ENCODE measurements at places on chromosomes 13 and 19.

- H3K4me1 ChIP-seq = peaks cover 24% of the 10 kb centered on the region
- H3K27ac ChIP-seq = peak overlapping the region; percentile 51
- H3K4me3 ChIP-seq = peak overlapping the region; percentile 72
- no peaks in the 10 kb centered on the region for H3K36me3 ChIP-seq
- no peaks in the 10 kb centered on the region for H3K27me3 ChIP-seq
- no peak for DNase-seq
Measured at GRCh38 chr19:13975870-13976269, 23.6 kb downstream of the DCAF15 start.

DNA sequence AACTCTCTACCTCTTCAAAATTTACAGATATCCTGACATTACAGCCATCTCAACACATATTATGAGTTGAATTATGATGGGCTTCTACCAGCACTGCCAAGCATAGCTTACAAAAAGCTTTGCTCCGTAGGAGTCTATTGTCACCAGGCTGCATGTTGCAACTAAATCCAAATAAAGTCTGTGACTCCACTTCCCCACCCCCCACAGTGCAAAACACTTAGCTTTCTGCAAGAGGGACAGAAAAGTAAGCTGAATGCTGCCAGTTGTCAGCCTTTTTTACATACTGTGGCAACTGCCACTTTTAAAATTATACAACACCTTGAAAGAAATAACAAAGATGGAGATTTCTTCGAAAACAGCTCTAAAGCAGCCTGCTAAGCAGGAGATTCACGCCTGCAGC, 189.1 kb downstream of the FGF14 start:
- H3K27ac ChIP-seq = no peak overlapping the region
- no peak for DNase-seq
- no peaks in the 10 kb centered on the region for H3K4me1 ChIP-seq
- no peak overlapping the region for H3K4me3 ChIP-seq
- H3K36me3 ChIP-seq = no peaks in the 10 kb centered on the region
- H3K27me3 ChIP-seq = no peaks in the 10 kb centered on the region

- no peak overlapping the region for H3K4me3 ChIP-seq
- H3K27me3 ChIP-seq = peaks cover 4% of the 10 kb centered on the region
- no peaks in the 10 kb centered on the region for H3K36me3 ChIP-seq
- no peak for DNase-seq
Measured at GRCh38 chr19:45809643-45810159, 5.4 kb downstream of the RSPH6A start.

GRCh38 chr13:50989476-50989875, 79.9 kb downstream of the RNASEH2B start:
- no peak for DNase-seq
- H3K27ac ChIP-seq = peak overlapping the region; percentile 64
- H3K4me3 ChIP-seq = no peak overlapping the region
- peaks cover 26% of the 10 kb centered on the region for H3K4me1 ChIP-seq
- H3K36me3 ChIP-seq = no peaks in the 10 kb centered on the region

DNA sequence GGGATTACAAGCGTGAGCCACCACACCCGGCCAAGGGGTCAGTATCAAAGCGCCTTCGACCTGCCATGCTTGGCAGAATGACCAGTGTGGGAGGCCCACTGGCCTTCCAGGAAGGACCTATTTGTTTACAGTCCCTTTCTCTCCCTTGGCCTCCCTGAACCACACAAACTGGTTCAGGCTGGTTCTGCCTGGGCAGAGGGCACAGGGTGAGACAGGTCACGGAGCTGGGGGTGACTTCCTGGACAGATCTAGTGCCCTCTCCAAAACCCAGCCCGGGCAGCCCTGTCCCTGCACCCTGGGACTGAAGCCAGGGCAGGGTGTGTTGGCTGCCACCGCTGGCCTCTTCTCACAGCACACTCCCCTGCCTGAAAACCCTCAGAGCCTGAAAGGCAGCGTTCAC, 11.3 kb downstream of the PLEKHF1 start:
- H3K27ac ChIP-seq = no peak overlapping the region
- H3K36me3 ChIP-seq = no peaks in the 10 kb centered on the region
- H3K4me3 ChIP-seq = no peak overlapping the region
- DNase-seq = no peak
- no peaks in the 10 kb centered on the region for H3K27me3 ChIP-seq

DNA sequence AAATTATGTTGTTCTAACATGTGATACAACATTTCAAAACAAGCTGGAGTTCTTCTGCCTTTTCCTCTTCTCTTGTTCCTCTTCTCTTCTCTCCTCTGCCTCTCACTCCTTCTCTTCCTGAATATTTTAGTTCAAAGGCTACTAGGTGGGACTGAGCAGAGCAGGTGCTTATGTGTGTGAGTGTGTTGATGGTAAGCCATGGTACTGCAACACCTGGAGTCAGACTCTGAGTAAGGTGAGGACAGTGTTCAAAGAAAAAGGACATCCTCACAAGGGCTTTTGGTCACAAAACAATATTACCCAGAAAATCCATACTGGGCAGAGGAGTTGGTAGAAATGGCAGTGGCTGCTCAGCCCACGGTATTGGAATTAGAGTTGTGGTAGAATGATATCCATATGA, 1188.7 kb downstream of the SLITRK1 start:
- no peaks in the 10 kb centered on the region for H3K36me3 ChIP-seq
- H3K4me1 ChIP-seq = peaks cover 11% of the 10 kb centered on the region
- DNase-seq = no peak

DNA sequence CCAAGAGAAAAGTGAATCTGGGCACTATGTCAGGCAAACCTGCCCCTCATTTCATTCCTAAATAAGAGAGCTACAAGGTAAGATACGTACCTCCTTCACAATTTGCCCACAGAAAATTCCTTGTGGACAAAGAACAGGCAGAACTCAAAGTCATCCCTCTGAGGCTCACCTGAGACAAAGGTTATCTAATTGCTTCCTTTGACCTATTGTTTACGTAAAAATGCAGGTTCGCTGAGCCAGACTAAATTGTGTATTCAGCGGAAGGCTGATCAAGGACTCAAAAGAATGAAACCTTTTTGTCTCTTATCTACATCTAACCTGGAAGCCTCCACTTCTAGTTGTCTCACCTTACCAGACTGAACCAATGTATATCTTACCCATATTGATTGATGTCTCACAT, 213.3 kb downstream of the POSTN start:
- no peaks in the 10 kb centered on the region for H3K4me1 ChIP-seq
- H3K27ac ChIP-seq = no peak overlapping the region
- DNase-seq = no peak
- no peaks in the 10 kb centered on the region for H3K27me3 ChIP-seq

DNA sequence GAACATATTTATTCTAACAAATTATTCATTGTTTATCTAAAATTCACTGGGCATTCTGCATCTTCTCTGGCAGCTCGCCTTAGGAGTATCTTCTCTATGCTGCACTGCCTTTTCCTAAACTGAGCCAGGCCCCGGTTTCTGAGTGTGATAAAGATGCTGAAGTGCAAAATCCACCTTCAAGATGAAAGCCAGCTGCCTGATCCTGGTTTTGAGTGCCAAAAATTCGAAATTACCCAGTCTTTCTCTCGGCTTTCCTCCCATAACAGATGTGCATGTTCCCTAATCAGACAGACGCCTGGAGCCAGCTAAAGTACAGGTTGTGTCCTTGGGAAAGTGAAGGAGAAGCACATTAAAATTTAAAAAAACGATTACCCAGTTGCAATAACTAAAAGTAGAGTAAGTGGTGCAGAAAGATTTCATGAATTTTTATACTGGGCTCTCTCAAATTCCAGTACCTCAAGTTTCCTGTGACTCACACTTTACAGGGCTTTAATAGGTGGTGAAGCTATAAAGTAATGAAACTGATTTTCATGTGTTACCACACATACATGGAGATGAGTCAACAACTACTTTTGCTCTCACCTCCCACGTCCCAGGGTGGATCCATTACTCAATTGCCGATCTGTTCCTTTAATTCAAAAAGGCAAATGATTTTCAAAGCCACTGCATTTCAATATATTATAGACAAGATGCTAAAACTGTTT, 65.0 kb upstream of the GTF2F2 start:
- no peak for DNase-seq
- H3K36me3 ChIP-seq = no peaks in the 10 kb centered on the region
- H3K4me3 ChIP-seq = no peak overlapping the region
- peaks cover 24% of the 10 kb centered on the region for H3K27me3 ChIP-seq
- H3K27ac ChIP-seq = no peak overlapping the region

GRCh38 chr13:57418067-57418677, 213.4 kb upstream of the PCDH17 start:
- no peak overlapping the region for H3K4me3 ChIP-seq
- DNase-seq = no peak

DNA sequence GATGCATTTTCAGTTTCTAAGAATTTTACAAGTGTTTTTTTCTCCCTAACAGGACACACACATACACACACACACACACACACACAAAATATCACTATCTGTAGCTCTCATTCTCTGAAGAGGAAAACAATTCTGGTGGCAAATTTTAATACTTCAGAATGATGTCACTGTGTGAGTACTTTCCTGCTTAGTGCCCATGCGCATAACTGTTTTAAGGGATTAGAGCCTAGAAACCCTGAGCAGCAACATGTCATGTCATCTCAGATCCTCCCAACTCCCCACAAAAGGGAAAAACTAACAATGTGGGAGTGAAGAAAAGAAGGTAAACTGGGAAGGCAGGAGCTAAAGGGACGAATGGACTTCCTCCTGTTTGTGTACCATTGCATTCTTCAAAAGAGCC, 401.2 kb downstream of the SPRY2 start:
- no peaks in the 10 kb centered on the region for H3K36me3 ChIP-seq
- H3K27me3 ChIP-seq = no peaks in the 10 kb centered on the region
- no peak for DNase-seq
- H3K27ac ChIP-seq = no peak overlapping the region
- H3K4me1 ChIP-seq = no peaks in the 10 kb centered on the region

GRCh38 chr19:15091918-15092753, 10.1 kb downstream of the OR1I1 start:
- H3K4me3 ChIP-seq = no peak overlapping the region
- H3K27ac ChIP-seq = no peak overlapping the region
- DNase-seq = peak; percentile 57
- no peaks in the 10 kb centered on the region for H3K36me3 ChIP-seq
- H3K4me1 ChIP-seq = peaks cover 5% of the 10 kb centered on the region

GRCh38 chr13:48944221-48944620, 31.5 kb upstream of the FNDC3A start:
- no peak overlapping the region for H3K27ac ChIP-seq
- no peaks in the 10 kb centered on the region for H3K4me1 ChIP-seq
- H3K4me3 ChIP-seq = no peak overlapping the region
- peaks cover 10% of the 10 kb centered on the region for H3K27me3 ChIP-seq
- H3K36me3 ChIP-seq = no peaks in the 10 kb centered on the region

GRCh38 chr19:34225659-34226015, 28.7 kb upstream of the GARRE1 start:
- no peak overlapping the region for H3K4me3 ChIP-seq
- H3K4me1 ChIP-seq = peaks cover 17% of the 10 kb centered on the region
- no peaks in the 10 kb centered on the region for H3K27me3 ChIP-seq
- H3K27ac ChIP-seq = no peak overlapping the region
- peaks cover 35% of the 10 kb centered on the region for H3K36me3 ChIP-seq

DNA sequence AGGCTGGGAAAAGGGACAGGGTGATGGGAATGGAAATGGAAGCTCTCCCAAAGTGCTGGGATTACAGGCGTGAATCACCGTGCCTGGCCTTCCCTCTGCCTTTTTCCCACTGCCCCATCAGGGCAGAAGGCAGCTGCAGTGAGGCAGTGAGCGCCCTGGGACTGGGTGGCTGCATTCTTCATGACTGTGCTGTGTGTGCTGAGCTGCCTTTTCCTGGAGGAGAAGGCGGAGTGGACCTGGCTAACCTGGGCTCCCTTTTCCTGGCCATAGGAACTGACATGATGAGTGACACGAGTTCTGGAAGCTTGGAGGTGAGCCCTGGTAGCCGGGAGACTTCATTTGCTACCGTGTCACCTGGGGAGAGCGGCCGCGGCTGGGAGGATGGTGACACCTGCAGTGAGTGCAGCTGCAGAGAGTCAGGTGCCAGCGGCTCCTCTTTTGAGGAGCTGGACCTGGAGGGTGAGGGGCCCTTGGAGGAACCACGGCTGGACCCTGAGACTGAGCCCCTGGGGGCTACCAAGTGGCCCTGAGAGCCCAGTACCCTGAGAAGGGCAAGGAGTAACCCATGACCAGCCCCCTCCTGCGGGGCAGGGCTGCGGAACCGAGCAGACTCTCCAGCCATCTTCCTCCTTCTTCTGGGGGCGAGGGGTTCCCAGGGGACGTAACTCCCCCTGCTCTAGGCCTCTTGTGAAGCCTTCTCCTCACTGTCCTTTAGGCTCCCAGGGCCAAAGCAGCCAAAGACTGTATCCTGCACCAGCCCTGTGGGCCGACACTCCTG, 26.3 kb upstream of the ZNF492 start:
- no peak overlapping the region for H3K27ac ChIP-seq
- DNase-seq = no peak

- H3K27ac ChIP-seq = no peak overlapping the region
- no peak overlapping the region for H3K4me3 ChIP-seq
- peaks cover 15% of the 10 kb centered on the region for H3K36me3 ChIP-seq
- H3K4me1 ChIP-seq = peaks cover 8% of the 10 kb centered on the region
- peak; percentile 40 for DNase-seq
Measured at GRCh38 chr13:112066624-112067004, 335 bp upstream of the SOX1 start.

GRCh38 chr13:41356786-41357185, 45.7 kb downstream of the NAA16 start:
- H3K27ac ChIP-seq = no peak overlapping the region
- peaks cover 39% of the 10 kb centered on the region for H3K36me3 ChIP-seq
- H3K27me3 ChIP-seq = no peaks in the 10 kb centered on the region

- H3K27ac ChIP-seq = peak overlapping the region; percentile 100
- H3K4me3 ChIP-seq = peak overlapping the region; percentile 99
- peaks cover 41% of the 10 kb centered on the region for H3K4me1 ChIP-seq
- no peak for DNase-seq
Measured at GRCh38 chr19:49818649-49819370, 721 bp downstream of the MED25 start.

DNA sequence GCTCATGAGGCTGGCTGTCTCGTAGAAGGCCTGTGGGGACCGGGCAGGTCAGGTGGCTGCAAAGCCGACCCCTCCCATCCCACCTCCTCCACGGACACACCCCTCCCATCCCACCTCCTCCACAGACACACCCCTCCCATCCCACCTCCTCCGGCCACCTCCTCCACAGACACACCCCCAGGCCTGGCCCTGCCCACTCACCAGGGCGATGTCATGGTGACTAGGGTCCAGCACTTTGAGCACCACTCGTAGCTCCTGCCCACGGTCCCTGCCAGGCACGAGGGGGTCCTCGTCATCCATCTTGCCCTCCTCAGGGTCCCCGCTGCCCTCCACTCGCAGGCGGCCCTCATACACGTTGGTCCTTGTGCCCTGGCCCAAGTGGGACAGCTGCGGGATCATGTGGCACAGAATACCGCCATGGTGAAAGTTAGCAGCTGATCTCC, 18.8 kb downstream of the TYK2 start:
- no peak overlapping the region for H3K4me3 ChIP-seq
- no peak for DNase-seq
- H3K27me3 ChIP-seq = no peaks in the 10 kb centered on the region
- peaks cover 10% of the 10 kb centered on the region for H3K36me3 ChIP-seq

GRCh38 chr13:95138876-95139585, 162.2 kb downstream of the ABCC4 start:
- peaks cover 12% of the 10 kb centered on the region for H3K36me3 ChIP-seq
- H3K4me1 ChIP-seq = no peaks in the 10 kb centered on the region
- H3K4me3 ChIP-seq = no peak overlapping the region
- H3K27ac ChIP-seq = no peak overlapping the region

- H3K27me3 ChIP-seq = no peaks in the 10 kb centered on the region
- no peaks in the 10 kb centered on the region for H3K4me1 ChIP-seq
- DNase-seq = no peak
- no peak overlapping the region for H3K4me3 ChIP-seq
Measured at GRCh38 chr13:76349700-76350099, 536.5 kb downstream of the KCTD12 start.
